ENCODE measurements at places on chromosomes 7 and 10.

GRCh38 chr10:65348637-65349036, 1577.2 kb upstream of the LRRTM3 start:
- DNase-seq = no peak

- no peak for DNase-seq
Measured at GRCh38 chr10:5527332-5528200, 2.8 kb downstream of the CALML3 start.

GRCh38 chr10:124626759-124627380, 117.3 kb downstream of the FAM53B start:
- DNase-seq = no peak

- DNase-seq = peak; percentile 36
Measured at GRCh38 chr10:29057822-29058331, 231.0 kb upstream of the LYZL1 start.

DNA sequence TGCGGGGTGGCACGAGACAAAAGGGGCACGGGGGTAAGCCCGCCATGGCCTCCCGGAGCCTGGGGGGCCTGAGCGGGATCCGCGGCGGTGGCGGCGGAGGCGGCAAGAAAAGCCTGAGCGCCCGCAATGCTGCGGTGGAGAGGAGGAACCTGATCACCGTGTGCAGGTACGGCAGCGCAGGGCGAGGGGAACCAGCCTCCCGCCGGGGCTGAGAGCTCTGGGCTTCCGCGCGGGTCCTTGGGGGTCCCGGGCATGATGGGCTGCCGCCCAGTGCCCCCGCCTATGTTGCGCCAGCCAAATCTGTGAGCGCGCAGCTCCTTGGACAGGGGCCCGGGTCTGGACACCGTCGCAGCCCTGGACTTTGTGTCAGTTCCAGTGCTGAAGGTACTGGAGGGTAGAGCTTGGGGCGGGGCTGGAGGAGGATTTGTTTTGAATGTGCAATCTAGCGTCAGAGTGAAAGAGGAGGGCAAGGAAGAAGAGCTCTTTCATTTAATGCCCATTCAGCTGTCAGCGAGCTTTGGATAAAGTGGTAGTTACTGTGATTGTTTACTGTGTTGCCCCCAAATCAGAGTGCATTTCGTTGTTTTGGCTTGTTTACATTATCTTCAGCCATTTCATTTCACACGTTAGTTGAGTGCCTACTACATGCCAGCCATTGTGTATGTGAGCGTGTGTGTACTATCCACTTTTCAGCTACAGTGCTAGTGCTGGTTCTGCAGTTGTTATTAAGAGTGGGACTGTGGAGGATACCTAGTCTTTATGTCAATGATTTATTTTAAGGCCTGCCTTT, 777 bp downstream of the RUNDC3B start:
- no peak for DNase-seq

GRCh38 chr10:124250506-124250905, 157.1 kb upstream of the CHST15 start:
- DNase-seq = no peak

DNA sequence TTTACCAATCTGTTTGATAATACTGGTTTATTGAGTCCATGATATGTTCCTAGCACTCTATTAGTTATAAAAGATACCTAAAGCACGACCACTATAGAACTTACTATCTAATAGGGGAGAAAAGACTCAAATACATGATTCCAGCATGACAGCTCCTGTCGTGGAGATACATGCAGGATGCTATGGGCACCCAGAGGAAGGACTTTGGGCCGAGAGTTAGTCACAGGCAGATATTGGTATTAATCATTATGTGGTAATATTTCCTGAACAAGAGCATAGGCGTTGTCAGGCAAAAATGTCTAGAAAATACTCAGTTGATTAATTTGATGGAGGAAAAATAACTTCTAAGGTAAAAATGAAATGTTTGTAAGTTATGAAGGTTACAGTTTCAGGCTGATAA, 31.8 kb downstream of the CNNM2 start:
- no peak for DNase-seq

GRCh38 chr10:30284865-30285594, 64.0 kb downstream of the MTPAP start:
- DNase-seq = peak; percentile 45

DNA sequence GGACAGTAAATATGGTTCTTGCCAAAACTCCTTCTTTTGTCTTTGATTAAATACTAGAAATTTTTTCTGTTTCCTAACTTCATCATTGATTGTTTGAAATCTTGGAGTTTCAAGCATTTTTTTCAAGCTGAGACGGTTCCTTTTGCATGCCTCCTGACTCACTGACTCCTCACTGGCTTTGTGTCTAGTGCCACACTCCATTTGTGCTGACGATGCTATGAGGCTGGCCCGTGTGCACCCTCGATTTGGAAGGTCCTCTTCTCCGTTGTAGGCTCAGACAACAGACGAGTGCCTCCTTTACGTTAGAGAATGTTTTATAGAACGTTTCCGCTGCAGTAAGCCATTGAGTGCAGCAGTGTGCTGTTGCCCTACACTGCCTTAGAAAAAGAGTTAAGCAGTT, 10.8 kb upstream of the CSGALNACT2 start:
- DNase-seq = no peak

DNA sequence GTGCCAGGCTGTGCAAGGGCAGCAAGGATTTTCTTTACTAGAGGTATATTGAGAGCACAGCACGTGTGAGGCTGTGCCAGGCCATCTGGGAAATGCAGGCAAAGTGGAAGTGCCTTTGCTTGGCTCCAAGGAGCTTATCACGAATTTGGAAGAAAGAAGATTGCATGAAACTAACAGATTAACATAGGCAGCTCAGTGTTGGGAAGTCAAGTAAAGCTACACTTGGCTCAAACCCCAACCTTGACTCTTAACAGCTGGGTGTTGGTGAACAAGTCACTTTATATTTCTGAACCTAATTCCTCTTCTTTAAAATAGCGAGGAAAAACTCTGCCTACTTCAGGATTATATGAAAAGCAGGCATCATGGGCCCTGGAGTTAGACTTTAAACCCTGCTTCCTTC, 105.2 kb downstream of the PLCE1 start:
- DNase-seq = no peak

- no peak for DNase-seq
Measured at GRCh38 chr7:7732621-7733281, 14.3 kb upstream of the RPA3 start.

GRCh38 chr7:17331891-17332501, 33.5 kb downstream of the AHR start:
- DNase-seq = no peak

GRCh38 chr10:609262-609658, 80.2 kb downstream of the DIP2C start:
- no peak for DNase-seq

GRCh38 chr10:28241741-28242399, 61.0 kb downstream of the MPP7 start:
- peak; percentile 82 for DNase-seq

DNA sequence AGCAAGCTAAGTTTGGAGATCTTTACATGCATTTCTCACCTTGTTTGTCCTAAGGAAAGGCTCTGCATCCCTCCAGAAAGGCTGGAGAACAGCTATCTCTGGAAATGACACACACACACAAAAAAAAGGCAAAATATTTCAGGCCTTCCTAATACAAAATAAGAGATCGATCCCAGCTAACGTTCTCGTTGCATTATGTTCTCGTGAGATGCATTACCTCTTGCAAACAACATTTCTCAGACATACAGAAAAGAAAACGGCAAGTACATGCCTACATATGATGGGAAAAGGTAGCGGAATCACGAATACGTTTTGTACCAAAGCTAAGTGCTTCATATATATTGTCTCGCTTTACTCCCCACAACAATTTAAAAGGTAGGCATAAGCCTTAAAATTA, 488 bp downstream of the MTERF1 start:
- DNase-seq = no peak

GRCh38 chr7:65379318-65379717, 5.7 kb downstream of the ZNF92 start:
- DNase-seq = no peak

DNA sequence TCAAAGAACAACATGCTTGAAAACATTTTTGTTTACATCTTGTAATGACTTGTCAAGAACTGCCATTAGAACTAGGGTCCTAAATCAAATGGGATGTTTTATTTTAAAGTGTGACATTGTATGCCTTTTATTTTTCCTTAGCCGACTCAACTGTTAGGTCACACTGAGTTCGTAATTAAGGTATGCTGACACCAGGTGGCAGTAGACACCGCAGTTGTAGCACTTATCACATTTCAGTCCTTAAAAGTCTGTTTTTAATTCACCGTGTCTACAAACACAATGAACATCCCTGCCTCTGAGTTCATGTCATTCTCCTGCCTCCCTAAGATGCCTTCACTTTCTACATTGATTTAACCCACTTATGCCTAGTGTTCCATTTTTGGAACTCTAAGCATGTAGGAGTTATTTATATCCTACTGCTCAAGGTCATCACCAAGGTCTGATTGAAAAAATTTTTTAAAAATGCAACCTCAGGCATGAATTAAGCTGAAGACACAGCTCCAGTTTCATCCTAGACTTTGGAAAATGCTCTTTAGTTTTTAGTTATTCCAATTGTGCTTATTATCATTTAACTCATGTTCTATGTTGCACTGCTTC, 186.1 kb downstream of the BMPER start:
- DNase-seq = peak; percentile 59

DNA sequence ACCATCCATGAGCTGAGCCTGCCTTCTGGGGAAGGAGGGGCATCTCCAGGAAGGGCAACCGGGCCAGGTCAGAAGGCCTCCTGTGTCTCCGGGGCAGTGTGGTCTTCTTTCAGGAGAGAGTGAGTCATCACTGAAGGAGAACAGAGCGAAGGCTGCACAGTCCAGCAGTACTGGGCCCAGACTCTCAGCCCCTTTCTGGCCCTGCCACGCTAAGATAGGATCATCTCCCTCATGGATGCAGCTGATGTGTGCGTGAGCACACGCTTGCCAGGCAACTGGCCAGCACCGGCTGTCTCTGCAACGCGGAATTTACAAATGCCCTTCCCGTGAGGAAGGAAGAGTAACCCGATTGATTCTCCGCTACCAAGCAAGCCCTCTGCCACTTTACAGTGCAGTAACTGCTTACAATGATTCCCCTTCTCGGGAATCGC, 328.2 kb downstream of the TNS3 start:
- peak; percentile 45 for DNase-seq

DNA sequence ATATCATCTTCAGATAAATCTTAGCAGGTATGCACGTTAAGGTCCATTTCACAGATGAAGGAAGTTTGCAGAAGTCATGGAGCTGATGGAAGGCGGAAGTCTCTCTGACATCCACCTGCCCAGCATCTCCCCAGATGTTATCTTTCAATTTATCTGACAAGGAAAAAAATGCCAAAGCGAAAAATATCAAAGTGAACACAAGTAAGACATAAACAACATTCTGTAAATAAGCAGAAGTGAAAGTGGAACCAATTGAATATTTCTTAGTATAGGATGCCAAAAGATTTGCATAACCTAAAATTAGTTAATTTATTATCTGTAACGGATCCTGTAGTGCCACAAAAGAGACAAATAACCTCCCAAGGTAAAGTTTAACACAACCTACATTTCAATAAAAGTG, 73.6 kb upstream of the NEBL start:
- DNase-seq = no peak
